ENCODE measurements at places on chromosomes 1 and 21.

DNA sequence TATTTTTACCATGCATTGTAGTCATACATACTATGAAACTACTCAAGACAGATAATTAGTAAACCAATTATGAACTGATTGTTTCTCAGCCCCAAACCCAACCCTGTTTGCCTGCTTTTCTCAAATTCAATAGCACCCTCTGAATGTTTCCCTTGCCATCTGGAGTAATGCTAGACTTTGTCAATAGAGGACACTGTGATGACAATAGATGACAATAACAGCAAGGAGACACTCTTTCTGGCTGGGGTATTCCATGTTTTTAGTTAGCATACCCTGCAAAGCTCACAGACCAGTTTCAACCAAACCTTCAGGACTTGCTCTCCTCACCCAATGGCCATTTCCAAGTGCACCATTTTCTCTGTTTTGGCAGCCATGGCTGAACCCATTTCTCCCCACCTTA lies 108.5 kb upstream of the LRRC7 start:
- no peak for DNase-seq

DNA sequence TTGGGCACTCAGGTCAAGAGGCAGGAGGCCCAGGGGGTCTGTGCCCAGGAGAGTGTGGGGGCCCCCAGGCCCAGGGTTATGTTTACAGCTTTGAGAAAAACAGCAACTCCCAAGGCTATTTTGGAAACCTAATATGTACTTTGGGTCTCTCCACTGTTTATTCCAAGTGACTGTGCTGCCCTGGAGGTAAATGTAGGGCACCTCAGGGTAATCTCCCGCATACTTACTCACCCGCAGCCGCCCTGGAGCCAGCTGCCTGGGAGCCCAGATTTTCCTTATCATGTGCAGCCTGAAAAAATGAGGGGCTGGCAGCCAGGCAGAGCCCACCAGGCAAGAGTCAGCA lies 20.0 kb downstream of the IFFO2 start:
- DNase-seq = no peak

DNA sequence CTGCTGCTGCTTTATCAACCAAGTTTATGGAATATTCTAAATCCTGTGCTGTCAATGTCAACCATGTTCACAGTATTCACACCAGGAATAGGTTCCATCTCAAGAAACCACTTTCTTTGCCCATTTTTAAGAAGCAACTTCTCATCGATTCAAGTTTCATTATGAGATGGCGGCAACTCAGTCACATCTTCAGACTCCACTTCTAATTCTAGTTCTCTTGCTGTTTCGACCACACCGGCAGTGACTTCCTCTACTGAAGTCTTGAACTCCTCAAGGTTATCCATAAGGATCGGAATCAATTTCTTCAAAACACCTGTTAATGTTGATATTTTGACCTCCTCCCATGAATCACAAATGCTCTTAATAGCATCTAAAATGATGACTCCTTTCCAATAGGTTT lies 39.7 kb upstream of the IFNLR1 start:
- no peak for DNase-seq

- no peak for DNase-seq
These were observed 11.4 kb downstream of the AKNAD1 start for GRCh38 chr1:108845446-108845845.

- DNase-seq = no peak
These were observed 20.7 kb downstream of the C1QB start for GRCh38 chr1:22673486-22674409.

DNA sequence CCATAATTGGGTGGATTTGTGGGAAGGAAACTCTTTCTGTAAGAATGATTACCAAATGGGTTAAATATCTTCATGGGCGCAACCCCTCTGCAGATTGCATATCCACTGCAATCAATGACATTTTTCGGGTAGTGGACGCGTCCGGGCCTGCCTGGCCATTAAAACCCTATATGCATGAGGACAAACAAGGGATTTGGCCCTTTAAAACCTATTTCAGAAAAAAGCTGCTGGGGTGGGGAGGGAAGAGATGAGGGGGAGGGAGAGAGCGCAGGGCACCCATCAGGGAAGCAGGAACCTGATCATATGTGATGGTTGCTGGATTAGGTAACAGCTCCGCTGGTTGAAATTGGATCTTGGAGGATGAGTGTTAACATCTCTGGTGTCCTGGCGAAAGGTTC lies 228.8 kb downstream of the PBX1 start:
- DNase-seq = no peak

DNA sequence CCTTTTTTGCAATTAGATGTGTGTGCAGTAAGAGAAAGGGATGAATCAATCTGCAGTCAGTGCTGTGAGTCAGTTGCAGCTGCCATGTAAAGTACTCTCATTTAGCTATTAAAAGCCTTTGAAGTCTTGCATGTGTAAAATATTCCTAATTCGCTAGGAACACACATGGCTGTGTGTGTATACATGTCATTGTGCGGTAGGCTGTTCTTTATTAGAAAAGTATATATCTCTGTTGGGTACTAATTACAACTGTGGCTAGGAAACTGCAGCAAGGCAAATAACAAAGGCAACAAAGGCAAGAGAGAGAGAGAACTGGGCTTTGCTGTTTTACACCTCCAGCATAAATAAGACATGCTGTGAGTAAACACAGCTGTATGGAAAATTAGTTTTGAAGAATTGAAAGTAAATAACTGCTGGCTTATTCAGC lies 41.7 kb downstream of the EPB41 start:
- DNase-seq = no peak

- DNase-seq = no peak
These were observed 44.8 kb downstream of the BACH1 start for GRCh38 chr21:29343519-29343918.

GRCh38 chr1:186835448-186835847 lies 6.7 kb downstream of the PLA2G4A start:
- DNase-seq = no peak

DNA sequence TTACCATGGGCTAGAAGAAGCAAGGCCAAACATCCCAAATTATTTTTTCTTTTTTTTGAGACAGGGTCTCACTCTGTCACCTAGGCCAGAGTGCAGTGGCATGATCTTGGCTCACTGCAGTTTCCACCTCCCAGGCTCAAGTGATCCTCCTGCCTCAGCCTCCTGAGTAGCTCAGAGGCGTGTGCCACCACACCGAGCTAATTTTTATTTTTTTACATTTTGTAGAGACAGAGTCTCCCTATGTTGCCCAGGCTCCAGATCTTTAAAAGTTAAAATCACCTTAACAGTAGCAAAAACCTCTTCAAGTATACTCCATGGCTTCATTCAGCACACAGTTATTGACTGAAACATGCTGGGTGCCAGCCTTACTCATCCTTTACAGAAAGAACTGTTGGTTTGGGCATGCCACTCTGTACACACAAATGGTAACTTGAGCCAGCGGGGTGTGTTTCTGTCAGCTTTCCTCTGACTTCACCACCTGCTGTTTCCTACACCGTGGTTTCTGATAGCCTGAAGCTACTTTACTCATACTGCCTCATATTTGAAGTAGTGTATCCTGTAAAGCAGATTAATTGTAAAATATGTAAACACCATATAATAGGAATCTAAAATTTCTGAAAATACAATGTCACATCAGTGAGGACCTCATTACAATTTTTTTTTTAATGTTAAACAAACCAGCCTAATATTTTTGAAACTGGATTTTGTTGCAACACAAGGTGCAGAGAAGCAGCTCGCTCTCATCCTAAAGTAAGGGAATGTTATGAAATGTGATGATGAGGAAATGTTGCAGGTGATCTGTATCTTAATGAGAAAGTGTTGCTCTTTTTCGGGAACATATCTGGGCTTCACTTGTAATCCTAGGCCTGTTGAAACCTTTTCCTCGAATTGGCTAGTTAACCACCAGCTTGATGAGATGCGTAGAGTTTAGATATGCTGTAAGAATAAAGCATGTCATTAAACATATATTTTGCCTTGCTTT lies 113.9 kb downstream of the ATP5PO start:
- no peak for DNase-seq

DNA sequence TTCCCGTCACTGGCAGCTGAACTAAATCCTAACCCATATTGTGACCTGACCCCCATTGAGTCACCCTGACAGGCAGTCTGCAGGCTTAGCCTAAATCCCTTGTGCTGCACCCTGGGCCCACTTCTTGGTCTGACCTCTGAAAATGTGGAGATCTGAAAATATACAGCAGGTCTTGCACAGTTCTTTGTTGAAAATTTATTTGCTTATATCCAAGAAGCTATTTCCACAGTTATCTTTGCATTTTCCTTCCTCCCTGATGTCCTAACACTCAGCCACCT lies 87.1 kb downstream of the BCAR3 start:
- no peak for DNase-seq

DNA sequence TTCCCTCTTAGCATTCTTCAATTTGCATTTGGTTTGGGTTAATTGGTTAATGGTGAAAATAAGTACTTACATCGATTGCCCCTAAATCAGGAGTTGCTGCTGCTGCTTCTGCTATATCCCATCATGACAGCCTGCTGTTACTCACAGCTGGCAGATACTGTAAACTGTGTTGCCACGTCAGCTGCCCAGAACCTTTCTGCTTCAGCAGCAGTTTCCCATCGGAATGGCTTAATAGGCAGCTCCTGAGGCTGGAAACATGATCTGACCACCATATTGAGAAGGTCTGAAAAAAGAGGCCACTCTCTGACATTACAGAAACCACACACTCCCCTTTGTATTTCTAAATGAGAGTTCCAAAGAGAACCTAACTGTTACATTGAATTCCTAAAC lies 14.3 kb upstream of the SEC16B start:
- no peak for DNase-seq

DNA sequence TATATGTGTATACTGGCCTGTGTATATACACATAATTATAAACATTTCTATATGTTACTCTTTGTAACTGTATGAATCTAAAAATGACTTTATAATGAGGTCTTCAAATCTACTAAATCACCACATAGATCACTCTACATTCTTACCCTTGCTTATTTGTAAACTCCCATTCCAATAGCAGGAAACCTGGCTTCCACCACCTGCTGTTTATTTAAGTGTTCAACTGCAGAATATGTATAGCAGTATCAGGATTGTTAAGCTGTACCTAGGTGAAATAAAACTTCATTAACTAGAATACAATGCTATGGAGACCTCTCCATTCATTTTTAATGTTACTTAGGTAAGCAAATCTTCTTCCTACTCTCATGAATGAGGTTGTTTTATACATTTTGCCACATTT lies 1351.1 kb upstream of the B3GALT2 start:
- DNase-seq = no peak

- DNase-seq = no peak
These were observed 27.1 kb upstream of the HAO2 start for GRCh38 chr1:119341372-119341947.

- DNase-seq = no peak
These were observed 68.8 kb downstream of the MAB21L3 start for GRCh38 chr1:116179964-116180363.
